Fibroblast of skin of right biceps (primary cell): ENCODE measurements at places on chromosomes 7 and 10.

DNA sequence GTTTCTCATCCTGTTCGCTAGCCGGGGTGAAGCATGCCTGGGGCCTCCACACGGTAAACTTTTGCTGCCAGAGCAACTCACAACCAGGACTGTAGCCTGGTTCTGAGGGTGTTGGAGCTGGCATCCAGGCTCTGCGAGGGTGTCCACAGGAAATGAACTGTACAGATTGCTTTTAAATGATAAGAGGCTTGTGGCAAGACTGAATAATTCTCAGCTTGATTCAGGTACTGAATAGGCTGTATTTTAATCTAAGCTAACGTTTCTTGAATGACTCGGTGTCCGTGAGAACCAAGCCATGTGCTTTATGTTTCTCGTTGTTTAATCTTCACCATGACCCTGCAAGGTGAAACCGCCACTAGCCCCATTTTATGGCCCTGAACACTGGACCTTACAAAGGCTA, 49.3 kb downstream of the EEPD1 start:
- DNase-seq: no peak

DNA sequence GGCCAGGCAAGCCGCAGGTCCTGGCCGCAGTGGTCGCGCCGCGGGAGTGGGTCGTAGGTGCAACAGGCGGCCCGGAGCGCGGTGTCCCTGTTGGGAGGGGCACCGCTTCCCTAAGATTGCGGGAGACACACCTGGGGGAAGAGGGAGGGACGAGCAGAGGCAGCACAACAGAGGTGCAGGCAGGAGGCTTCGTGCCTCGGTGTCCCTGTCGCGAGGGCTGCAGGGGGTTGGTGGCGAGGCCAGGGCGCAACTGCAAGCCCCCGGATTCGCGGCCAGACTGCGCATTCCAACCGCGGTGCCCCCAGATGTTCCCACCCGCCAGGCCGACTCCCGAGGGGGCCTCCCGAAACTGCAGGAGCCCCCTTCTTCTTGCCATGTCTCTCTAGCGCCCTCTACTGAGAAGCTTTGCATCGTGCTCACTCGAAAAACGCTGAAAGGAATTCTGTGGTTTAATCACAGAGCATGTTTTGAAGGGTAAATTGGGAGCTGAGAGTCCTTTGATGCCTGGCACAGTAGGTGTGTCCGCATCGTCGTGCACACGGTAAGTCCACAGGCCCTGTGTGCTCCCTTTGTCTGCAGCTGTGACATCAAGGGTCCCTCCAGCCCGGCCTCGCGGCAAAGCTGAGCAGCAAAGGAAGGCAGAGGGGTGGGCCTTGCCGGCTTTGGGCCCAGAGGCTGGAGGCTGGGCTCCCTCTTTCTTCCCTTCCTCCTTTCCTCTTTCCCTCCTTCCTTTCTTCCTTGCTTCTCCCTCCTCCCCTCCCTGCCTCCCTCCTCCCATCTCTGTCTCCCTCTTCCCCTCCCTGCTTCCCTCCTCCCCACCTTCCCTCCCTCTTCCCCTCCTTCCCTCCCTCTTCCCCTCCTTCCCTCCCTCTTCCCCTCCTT, 6.2 kb upstream of the MBL2 start:
- peak; percentile 34 for DNase-seq

GRCh38 chr7:1432411-1433082, 26.7 kb downstream of the MICALL2 start:
- peak; percentile 38 for DNase-seq

DNA sequence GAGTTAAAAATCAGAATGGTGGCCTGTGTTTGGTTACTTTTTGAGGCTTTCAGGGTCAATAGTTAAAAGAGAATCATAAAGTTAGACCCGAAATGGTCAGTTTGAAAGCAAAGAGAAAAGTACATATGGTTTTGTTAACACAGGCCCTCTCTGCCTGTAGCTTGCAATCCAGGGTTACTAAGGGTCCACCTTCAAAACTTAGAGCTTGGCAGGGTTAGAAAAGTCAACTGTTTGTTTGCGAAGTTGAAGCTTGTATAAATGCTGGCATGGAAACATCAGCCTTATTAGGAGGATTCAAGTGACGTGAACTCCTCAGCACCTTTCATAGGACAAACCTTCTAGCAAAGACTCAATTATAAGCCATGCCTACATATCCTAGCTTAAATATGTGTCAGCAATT, 196.3 kb upstream of the SEMA3A start:
- DNase-seq: no peak

DNA sequence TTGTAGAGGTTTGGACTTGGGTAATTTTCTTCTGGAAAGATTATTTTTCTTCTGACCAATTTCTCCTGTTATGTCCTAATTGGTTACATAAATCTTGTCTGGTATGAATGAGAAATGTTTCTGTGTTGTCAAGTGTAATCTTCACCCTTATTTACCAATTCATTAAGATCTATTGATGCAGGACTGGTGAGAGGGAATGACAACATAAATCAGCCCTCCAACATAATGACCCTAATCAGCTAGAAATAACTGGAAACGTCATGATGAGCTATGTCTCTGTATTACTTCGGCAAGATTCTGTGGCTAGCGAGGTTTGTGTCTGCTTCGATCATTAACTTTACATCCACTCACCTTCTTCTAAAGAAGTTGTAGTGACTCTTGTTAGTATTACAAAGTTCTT, 3.5 kb downstream of the FOXP2 start:
- DNase-seq: no peak

GRCh38 chr10:29858702-29859267, 200.6 kb downstream of the JCAD start:
- no peak for DNase-seq

GRCh38 chr7:119105381-119105780, 880.9 kb downstream of the ANKRD7 start:
- no peak for DNase-seq

DNA sequence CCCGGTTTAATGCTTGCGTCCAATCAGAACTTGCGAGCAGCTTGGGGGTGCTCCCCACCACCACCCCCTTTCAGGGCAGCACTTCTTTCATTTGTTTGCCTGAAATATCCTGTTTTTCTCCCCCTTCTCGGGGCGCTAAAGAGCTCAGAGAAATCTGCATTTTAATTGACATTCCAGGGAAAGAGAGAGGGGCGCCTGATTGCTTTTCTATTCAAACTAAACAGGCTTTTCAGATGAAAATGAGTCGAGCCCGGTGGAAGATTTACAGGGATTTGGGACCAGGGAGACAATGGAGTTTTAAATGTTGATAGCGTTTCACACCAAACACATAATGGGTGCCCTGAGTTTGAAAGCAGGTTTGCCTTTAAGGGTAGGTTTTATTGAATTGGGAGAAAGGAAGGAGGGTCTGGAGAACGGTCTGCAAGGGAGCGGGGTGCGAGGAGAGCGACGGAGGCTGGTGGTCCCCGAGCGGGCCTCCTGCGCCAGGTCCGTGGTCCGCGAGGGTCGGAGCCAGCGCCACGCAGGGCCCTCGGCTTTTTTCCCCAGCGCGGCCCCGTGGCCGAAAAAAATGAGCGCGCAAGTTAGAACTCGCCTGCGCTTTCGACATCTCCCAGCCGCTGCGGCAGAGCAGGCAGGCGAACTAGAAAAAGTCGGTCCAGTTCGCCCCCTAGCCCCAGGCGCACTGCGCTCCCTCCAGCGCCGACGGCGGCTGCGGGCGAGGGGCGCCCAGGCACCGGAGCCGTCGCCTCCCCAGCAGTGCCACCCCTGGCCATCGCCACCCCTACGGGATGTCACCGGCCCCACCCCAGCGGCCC, 1.3 kb downstream of the FGFR2 start:
- peak; percentile 35 for DNase-seq

DNA sequence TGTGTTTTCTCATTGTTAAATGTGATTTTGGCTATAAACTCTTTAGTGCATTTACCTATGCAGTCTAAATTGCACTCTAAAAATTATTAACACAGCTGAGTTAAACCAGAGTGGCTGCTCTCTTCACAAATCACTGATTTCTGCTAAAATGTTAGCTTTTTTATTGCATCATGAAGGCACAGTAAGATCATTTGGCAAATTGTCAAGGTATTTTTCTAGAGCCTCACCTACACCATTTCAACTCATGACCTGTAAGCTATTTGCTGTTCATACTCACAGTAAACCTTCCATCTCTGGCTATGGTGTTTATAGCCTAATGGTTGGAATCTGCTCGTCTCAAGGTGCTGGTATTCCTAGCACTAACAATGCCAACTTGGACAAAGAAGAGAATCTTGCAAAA, 25.7 kb downstream of the NDUFB2 start:
- DNase-seq: no peak

GRCh38 chr7:128427289-128427891, 17.6 kb upstream of the IMPDH1 start:
- peak; percentile 57 for DNase-seq

DNA sequence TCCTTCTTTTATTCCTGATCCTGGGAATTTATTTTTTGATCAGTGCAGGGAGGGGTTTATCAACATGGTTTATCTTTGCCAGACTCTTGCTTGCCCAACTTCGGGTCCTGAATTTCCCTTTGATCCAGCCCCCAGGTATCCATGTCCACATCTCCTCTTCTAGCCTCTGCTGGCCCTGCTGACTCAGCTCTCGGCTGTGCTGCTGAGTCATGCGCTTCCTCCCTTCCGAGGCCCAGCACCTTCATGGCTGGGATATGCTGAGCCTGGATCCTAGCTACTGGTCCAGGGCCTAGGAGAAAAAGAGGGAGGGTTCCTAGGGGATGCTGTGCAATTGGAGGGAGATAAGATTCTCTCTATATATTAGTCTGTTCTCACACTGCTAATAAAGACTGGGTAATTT, 380.7 kb upstream of the SHH start:
- DNase-seq: no peak

- DNase-seq: no peak
These were observed 13.3 kb downstream of the MYO1G start for GRCh38 chr7:44965441-44965903.

DNA sequence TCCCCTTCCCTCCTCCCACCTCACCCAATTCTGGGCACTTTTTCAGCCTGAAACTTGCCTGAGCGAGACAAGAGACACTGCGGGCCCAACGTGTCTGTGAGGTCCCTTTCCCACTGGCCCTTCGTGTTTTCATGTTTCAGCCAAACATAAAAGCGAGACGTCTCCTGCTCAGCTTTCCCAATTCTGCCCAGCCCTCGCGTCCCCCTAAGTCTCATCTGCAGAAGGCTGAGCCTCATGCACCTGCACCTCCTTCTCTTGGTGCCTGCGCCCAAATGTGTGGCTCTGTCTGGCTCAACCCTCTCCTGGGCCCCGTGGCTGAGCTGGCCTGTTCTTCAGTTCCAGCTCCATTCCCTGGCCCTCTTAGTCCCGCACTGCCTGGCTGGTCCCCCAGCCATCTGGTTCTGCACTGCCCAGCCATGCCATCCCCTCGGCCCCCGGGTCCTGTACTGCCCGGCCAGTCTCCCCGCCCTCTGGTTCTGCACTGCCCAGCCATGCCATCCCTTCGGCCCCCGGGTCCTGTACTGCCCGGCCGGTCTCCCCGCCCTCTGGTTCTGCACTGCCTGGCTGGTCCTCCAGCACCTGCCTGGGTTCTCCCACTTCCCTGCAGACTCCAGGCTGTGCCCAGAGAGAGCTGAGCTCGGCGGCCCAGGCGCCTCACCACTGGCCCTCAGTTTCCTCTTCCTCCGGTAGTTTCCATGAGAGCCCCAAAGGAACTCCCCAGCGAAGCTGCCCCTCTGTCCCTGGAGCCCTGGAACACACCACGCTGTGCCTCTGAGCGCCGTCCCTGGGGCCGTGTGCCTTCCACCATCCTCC, 224.1 kb downstream of the DNAJB6 start:
- DNase-seq: no peak

- peak; percentile 65 for DNase-seq
These were observed 41.8 kb upstream of the SEMA3A start for GRCh38 chr7:84236398-84236797.

GRCh38 chr10:119205894-119206602, 1.3 kb upstream of the GRK5 start:
- peak; percentile 24 for DNase-seq

- no peak for DNase-seq
These were observed 24.1 kb downstream of the ZNF92 start for GRCh38 chr7:65397730-65398142.

DNA sequence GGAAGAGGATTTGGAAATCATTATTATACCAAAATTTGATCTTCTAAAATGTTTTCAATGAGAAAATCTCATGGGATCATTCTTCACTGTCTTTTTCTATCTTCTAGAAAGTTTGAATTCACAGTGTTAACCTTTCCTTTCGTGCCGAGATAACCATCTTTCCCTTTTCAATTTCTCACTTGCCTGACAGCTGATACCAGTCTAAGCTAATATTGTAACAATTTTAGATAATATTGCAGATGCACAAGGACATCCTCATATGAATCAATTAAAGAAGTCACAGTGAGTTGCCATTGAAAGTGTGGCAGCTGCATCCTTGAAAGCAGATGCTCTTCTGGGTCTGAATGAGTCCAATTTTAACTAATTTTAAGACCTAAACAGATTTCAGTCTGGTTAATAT, 139.6 kb upstream of the LRGUK start:
- DNase-seq: no peak

DNA sequence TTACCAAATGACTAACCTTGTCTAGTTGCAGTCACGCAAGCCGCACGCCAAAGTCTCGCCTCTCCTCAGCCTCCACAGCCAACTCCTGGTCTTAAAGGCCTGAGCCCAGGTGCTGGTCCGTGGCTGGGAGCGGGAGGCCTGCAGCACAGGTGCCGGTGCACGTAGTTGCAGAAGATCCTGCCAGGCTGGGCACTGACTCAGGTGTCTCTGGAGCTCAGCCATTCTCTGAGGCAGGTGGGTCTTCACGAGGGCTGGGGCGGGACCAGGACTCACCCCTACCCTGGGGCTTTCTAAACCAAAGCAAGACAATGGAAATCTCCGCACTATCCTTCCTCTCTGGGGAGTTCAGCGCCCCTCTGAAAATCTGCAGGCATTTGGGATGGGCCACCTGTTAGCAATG, 216.4 kb downstream of the MLLT10 start:
- DNase-seq: no peak

DNA sequence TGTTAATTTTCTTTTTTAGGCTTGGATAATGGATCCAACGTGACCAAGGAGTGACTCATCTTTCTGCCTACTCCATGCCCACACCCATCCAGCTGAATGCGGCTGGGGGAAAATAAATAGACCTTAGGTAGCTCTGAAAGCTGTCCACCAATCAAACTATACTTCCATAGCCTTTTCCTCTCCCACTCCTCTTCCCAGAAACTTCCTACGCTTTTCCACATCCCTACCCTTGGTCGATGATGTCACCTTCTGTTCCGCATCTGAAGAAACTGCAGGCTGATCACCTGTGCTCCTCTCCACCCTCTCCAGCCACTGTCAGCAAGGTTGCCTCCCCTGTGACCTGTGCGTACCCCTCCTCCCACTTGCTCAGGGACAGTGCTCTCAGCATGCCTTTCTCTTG, 359.8 kb upstream of the KLF6 start:
- DNase-seq: peak; percentile 4

- DNase-seq: no peak
These were observed 52.1 kb upstream of the HELLS start for GRCh38 chr10:94493463-94493862.

- DNase-seq: no peak
These were observed 3.7 kb downstream of the IKZF1 start for GRCh38 chr7:50308203-50308531.

DNA sequence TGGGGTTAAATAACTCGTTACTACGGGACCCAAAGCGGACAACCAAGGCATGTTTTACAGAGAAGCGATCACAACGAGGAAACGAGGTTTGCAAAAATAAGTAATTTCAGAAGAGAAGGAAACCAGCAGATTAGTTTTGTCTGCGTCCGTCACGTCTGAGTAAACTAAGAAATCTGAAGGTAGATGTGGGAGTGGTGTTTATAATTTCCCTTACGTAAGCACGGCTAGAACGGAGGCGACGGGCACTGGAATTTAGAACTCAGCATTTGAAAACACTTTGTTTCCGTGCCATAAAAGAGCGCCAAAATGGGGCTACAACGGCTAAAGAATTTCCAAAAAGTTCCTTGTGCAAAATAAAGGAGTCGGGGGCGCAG, 718 bp upstream of the UMAD1 start:
- peak; percentile 24 for DNase-seq
